ENCODE measurements at places on chromosomes 7 and 10.

DNA sequence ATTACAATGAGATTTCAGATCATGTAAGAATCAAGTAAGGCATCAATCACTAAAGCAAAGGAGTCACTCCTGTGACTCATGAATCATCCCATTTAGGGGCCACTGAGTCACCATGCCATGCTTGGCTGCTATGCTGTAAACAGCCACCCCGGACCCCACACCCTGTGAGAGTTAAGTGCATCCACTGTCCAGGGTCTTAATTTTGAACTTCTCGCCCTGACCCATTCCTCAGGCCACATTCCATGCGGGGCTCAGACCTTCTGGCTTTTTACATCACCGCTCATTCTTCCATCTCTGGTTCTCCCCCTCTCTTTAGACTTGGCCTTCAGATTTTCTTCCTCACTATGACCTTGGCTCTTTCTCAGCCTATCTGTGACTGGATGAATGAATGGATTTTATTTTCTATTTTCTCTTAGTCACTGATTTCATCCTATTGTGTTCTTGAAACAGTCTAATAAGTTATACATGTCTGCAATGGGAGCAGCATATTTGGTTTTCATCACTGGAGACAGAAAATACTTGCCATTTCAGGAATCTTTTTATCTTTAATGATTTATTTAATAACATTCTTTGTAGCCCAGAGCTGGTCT, 239.6 kb downstream of the SKIDA1 start:
- no peak for DNase-seq

DNA sequence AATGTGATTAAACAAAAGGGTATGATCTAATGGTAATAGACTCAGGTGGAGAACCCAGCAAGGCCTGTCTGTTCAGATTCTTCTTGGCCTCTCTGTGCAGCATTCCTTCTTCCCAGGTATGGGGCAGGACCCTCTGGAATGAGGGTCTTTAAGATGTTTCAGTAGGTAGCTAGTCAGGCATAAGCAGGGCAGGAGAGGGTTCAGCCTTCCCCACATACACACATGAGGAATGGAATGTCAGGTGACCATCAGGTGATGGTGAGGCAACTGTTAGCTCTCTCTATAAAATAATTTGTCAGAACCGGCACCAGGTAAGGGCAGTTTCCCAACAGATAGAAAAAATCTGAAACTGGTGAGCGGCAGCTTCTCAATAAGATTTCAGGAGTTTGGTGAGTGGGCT, 222.3 kb upstream of the PHYHIPL start:
- DNase-seq: no peak

DNA sequence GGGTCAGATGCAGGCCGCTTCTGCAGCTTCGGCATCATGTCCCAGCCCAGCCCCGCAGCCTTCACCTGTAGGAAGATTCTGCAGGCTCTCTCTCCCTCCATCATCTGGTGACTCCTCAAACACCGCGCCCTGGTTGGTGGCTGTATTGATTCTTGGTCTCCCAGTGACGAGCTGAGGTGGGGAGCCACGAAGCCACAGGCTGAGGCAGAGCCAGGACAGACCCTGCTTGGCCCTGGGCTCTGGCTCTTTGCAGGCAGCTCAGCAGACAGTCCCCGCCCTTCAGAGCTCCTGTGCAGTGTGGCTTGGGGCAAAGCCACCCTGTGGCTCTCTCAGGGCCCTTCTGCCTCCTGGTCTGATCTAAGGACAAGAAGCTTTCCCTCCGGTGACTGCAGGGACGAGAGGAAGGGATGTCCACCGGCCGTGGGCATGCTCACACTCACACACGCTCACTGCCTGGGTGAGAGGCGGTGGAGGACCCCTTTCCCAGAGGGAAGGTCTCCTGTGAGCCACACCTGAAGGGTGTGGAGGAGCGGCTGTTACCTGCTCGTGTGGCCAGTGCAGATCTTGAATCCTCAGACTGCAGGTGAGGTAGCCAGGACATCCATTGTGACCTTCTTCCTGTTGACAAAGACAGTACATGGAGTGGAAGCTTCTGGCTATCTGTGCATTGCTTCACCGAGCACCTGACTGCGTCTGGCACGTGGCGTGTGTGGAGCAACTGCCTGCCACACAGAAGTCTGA, 79.6 kb downstream of the INPP5A start:
- DNase-seq: no peak

GRCh38 chr7:155213955-155214740, 83.5 kb upstream of the INSIG1 start:
- no peak for DNase-seq

DNA sequence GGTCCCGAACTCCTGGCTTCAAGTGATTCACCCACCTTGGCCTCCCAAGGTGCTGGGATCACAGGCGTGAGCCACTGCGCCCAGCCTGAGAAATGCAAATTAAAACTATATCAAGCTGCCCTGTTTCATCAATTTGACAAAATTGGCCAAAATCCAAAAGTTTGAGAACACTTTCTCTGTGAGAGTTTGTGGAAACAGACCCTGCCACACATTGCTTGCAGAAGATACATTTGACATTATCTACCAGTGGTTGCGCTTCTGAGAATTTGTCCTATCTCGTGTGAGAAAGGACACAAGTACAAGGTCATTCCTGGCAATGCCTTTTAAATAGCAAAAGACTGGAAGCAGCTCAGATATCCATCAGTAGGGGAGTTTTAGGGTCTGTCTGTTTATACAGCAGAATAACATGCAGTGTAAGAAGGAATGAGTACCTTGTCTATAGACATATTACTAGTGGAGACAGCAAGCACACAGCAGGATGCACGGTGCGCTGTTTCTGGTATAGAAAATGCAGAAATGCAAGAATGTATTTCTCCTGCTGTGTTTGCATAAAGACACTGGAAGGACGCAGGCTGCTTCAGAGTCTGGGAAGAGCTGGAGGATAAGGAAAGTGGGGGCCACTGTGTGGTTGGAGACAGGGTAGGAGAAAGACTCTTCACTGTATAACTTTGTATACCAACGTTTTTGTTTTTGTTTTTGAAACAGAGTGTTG, 4.3 kb downstream of the LHPP start:
- DNase-seq: no peak

DNA sequence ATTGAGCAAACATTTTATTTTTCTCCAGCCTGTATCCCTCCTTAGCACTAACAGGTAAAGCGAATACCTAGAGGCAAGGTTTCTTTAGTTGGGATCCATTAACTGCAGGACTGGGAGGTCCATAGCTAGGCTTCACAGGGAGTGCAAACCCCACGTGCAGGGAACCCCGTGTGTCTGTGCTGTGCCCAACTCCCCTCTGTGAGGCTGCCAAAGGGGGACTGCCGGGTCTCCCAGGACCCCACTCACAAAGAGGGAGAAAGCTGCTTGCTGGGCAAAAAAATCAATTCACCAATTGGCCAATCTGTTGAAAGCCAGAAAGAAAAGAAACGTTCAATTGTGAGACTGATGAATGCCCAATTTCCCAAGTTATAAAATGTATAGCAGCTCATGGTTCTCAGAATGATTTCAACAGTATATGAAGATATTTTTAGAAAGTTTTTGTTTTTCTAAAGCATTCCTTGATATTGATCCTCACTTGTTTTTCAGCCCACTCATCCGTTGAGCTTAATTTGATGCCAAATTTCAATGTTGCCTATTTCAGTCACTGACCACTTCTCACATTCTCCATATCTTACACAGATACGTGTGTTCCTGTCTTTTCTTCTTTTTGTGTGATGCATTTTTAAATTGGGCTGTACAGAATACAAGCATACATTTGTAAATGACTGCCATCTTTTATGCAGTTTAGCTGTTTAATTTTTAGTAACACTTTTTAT, 202.7 kb upstream of the PRSS58 start:
- DNase-seq: no peak

DNA sequence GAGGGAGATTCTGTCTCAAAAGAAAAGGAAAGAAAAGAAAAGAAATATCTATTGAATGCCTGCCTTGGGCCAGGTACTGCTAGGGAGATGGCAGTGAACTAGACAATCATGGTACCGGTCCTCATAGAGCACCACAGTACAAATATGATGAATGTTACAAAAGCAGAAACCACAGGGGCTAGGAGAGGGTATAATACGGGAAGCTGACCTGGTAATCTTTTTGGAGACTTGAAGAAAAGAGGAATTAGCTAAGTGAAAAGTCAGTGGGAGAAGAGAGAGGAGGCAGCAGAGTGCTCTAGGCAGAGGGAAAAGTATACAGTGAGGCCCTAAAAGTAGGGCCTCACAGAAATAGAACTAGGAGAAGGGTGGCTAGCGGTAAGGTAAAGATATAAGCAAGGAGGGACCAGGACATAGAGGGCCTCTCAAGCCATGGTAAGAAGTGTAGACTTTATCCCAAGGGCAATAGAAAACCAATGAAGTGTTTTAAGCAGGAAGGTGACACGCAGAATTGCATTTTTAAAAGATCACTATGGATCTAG, 42.8 kb upstream of the WNT8B start:
- DNase-seq: no peak

GRCh38 chr10:92849576-92850090, 1.3 kb downstream of the EXOC6 start:
- no peak for DNase-seq

- no peak for DNase-seq
Measured at GRCh38 chr7:128247640-128248194, 6.6 kb downstream of the LEP start.

DNA sequence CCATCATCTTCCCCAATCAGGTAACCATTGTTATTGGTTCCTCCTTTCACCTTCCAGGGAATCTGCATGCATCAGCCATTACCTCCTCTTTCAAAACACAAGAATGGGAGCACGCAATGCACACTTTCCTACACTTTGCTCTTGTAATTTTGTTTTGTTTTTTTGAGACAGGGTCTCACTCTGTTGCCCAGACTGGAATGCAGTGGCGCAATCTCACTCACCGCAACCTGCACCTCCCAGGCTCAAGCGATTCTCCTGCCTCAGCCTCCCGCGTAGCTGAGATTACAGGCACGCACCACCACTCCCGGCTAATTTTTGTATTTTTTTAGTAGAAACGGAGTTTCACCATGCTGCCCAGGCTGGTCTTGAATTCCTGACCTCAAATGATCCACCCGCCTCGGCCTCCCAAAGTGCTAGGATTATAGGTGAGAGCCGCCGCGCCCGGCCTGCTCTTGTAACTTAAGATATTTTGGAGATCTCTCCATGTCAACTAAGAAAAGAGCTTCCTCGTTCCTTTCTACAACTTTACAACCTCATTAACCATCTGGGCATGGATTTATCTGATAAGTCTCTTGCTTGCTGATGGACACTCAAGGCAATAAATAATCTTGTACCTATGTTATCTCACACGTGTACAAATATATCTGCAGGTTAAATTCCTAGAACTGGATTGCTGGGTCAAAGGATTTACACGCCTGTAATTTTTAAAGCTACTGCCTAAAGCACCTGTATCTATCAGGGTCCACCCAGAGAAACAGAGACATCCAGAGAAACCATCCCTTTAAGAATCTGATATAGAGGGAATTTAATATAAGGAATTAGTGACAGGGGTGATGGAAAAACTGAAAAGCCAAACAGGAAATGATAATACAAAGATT, 4.2 kb downstream of the CYTH3 start:
- DNase-seq: no peak

GRCh38 chr10:114806562-114807391, 14.8 kb upstream of the FHIP2A start:
- no peak for DNase-seq

- DNase-seq: no peak
Measured at GRCh38 chr10:111278266-111278665, 201.4 kb downstream of the ADRA2A start.

GRCh38 chr10:14171336-14171735, 159.4 kb downstream of the FRMD4A start:
- no peak for DNase-seq

GRCh38 chr10:132155723-132156381, 30.9 kb upstream of the DPYSL4 start:
- DNase-seq: no peak

- DNase-seq: no peak
Measured at GRCh38 chr7:131057015-131057793, 270.5 kb upstream of the MKLN1 start.

DNA sequence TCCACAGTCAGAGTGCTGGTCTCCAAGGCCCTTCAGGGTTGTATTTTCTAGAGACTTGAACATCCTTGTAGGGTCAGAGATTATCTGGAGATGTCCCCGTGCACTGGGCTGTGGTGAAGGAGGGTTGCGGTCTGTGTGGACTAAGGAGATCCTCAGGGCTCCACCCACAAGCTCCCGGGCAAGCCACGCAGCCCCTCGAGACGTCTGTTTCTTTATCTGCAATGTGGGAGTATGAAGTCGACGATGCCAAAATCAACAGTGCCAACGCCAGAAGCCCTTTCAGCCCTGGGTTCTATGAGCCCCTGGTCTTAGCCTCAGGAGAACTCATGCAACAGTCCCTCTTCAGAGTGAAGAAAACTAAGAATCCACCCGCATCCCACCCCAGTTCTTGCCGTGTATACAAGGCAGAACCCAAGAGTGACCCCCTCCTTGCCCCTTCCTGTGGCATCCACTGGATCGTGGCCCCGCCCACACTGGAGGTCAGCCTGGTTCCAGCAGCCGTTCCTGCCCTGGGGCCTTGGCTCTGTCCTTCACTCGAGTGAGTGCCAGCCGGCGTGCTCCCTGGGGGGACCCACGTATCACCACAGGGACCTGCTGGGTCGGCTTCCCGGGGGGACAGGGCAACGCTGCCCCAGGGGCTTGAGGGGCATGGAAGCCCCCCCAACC, 6.0 kb upstream of the SHH start:
- DNase-seq: no peak

GRCh38 chr10:11724938-11725776, 17.0 kb upstream of the ECHDC3 start:
- no peak for DNase-seq
